Skin of body (tissue), 3 donors: ENCODE measurements at places on chromosomes 7 and 10.

GRCh38 chr10:94137747-94138146 is 144.0 kb downstream of the PLCE1 start:
- no peak for DNase-seq

DNA sequence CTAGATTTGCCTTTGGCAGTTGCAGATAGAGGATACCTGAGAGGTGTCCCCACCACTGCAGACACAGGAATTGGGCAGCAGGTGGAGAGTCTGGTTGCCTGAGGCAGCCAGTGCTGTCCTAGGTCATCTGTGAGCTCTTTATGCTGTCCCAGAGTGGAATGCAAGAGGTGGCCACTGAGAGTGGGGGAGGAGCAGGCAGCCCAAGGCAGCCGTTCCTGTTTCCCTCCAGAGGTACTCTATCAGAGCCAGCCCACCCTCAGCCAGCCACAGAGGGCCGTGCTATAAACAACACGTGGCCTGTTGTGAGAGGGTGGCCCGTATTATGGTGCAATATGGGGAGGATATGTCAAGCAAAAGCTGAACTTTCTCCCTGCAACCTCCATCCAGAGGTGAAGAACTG is 8.5 kb downstream of the LRRC18 start:
- no peak for DNase-seq

- DNase-seq, result peak; percentile 92
Measured at GRCh38 chr10:72691863-72692743, at the start of gene MCU. Gene MCU (plus strand): TSS chr10:72692143. CDS start chr10:72692152, 9 bp downstream.

DNA sequence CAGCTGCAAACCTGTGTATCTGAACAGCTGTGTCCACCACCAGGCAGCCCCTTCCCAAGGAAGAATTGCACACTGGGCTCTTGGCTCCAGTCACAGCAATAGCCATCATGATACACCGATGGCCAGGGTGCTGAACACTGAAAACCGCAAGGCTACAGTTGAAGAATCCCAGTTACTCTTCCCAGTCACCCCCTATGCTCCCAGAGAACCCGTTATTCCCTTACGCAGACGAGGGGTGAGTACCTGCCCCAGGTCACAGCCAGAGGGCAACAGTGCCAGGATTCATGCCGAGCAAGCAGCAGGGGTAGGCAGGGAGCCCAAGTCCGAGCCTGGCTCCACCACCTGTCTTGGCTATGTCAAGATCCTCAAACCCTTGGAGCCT is 57.8 kb downstream of the RASGEF1A start:
- no peak for DNase-seq

- no peak for DNase-seq
Measured at GRCh38 chr7:128407233-128407589, 2.6 kb downstream of the IMPDH1 start.

DNA sequence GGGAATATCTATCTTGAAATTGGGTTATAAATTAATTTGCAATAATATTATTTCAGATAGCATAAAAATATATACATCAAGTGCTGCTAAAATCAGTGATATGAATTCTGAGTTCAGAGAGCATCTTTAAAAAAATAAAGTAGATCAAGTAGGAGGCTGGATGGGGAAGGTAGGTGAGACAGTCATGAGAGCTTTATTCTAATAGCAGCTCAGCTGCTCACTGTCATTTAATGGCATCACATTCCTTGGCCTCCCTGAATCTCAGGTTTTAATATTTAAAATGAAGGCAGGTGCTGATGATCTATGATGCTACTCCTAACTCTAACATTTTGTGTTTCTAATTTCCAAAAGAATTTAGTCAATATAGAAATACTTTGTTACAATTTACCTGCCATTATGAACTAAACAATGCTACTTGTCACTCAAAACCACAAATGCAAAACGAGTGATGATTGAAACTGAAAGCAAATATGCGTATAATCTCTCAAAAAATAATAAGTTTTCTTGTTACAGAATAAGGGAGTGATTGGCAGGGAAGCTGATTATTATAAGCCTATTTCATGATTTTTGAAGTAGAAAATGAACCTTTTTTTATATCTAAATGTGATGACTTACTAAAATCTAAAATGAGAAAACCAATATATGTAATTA is 147.6 kb upstream of the CSTF2T start:
- no peak for DNase-seq

GRCh38 chr10:6580279-6581029 is 378 bp upstream of the PRKCQ start:
- DNase-seq, result no peak

- DNase-seq, result no peak
Measured at GRCh38 chr10:22657024-22657423, 57.4 kb downstream of the PIP4K2A start.

GRCh38 chr7:102122026-102122425 is 164.6 kb upstream of the SH2B2 start:
- DNase-seq, result no peak

GRCh38 chr10:43689618-43689954 is 40.9 kb upstream of the ZNF32 start:
- DNase-seq, result no peak

GRCh38 chr7:16698200-16698905 is 52.4 kb downstream of the BZW2 start:
- no peak for DNase-seq

DNA sequence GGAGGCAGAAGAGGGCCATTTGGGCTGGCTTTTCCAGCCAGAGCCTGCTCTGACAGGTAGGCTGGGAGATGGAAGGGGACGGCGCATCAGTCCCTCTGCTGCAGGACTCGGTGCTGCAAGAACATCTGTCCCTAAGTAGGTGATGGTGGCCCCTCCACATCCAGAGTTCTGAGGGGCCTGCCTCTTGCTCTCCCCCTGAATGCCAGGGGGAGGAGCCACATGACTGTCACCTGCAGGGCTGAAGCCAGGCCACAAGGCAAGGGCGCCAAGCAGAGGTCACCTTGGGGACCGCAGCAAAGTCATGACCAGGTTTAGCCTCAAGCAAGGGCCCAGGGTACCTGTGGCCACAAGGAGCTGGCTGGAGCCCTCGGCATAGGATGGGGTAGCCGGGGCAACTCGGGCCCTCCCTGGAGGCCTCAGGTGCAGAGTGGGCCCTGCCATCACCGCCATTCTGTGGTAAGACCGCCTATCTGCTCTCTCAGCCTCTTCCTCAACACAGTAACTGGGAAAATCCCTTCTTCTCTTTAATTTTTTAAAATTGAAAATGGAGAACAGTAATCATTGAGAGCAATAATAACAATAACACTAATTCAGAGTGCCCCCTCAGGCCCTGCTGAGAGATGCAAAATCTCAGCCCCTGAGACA is 99.3 kb downstream of the FAM53B start:
- no peak for DNase-seq

DNA sequence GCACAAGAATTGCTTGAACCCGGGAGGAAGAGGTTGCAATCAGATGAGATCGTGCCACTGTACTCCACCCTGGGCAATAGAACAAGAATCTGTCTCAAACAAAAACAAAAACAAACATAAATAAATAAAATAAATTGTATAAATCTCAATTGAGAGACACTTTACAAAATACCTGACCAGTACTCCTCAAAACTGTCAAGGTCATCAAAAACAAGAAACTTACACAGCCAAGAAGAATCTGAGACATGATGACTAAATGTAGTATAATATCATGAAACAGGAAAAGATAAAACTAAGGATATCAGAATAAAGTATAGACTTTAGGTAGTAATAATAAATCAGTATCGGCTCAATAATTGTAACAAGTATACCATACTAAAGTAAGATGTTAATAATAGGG is 26.9 kb upstream of the SEPTIN7 start:
- DNase-seq, result no peak

DNA sequence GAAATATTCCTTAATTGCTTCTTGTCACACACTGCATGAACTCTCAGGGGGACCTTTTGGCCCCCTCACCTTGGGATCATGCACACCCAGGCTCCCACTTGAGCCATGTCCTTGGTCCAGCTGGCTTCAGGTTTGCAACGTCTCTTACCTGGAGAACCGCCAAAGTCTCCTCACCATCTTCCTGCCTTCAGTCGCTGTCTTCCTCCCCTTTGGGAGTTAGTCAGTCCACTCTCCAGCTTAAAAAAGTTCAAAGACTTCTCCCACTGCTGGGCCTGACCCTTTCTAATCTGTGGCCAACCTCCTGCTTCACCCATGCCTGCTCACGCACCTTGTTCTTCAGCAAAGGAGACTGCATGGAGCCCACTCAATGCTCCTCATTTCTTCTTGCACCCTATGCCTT is 82.6 kb upstream of the LRRC4 start:
- DNase-seq, result no peak

GRCh38 chr10:90777621-90778020 is 80.2 kb downstream of the HTR7 start:
- no peak for DNase-seq

GRCh38 chr10:90125456-90126255 is 424.3 kb downstream of the KIF20B start:
- no peak for DNase-seq

DNA sequence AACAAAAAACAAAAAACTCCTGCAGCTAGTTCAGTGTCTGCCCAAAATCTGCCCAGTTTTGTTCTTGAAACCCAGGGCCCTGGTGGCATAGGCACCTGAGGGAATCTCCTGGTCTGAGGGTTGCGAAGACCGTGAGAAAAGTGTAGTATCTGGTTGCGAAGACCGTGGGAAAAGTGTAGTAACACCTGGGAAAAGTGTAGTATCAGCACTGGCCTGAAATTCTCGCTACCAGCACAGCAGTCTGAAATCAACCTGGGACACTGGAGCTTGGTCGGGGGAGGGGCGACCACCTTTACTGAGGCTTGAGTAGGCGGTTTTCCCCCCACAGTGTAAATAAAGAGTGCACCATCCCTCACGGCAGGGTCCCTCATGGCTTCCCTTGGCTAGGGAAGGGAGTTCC is 82.5 kb upstream of the SP4 start:
- no peak for DNase-seq

- DNase-seq, result no peak
Measured at GRCh38 chr7:26278770-26279169, 12.9 kb upstream of the SNX10 start.

DNA sequence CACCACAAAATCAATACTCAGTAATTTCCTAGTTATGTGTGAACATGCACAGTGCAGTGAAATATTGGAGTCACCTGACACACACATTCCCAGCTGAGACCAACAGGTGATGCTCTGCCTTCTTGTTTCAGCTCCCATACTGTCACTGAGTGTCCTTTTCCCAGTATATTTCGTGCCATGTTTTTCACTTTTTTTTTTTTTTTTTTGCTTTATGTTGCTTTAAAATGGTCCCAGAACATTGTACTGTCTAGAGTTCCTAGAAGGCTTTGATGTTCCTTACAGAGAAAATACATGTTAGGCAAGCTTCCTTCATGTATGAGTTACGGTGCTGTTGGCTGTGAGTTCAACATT is 45.6 kb downstream of the ELAPOR2 start:
- DNase-seq, result no peak

DNA sequence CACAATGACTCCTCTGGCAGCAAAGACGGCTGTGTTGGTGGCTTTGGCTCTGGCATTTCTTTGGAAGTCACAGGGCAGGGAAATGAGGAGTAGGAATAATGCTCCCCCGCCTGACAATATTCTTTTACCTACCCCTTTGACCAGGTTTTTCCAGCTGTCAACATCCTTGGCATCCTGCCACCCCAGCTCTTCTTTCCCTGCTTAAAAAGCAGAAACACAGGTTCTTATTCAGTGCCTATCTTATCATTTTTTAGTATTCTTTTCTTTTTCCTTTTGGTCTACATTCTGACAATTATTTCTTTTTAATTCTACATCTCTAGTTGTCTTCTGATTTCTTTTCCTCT is 97.7 kb downstream of the CREB5 start:
- no peak for DNase-seq

GRCh38 chr7:22854158-22855048 is 31.8 kb upstream of the TOMM7 start:
- DNase-seq, result peak; percentile 83

DNA sequence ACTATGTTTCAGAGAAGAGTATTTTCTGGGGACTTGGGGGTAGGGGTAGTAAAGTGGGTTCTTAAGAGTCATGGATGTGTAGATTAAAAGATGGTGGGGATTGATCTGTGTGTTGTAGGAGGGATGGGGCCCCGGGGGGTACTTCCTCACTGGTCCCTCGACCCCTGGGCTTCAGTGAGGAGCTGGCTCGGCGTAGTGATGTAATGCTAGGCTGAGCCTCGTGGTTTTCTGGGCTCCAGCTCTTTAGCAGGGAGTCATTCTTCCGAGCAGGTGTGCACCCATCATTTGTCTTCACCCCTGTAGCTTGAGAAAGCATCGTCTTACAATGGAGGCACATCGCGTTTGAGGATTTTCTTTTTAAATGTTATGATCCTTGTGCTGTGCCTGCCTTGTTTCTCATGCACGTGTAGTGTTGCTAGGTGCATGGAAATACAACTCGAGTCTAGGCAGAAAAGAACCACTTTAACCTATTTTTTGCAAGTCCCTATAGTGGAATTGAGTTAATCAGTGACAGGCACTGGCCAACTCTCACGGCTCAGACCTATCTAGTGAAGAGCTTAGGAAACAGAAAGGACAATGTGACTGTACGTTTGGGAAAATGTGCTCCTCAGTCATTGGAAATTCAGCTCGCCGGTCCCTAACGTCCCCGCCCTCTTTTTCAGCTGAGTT is 106.1 kb upstream of the BTBD16 start:
- DNase-seq, result peak; percentile 62

DNA sequence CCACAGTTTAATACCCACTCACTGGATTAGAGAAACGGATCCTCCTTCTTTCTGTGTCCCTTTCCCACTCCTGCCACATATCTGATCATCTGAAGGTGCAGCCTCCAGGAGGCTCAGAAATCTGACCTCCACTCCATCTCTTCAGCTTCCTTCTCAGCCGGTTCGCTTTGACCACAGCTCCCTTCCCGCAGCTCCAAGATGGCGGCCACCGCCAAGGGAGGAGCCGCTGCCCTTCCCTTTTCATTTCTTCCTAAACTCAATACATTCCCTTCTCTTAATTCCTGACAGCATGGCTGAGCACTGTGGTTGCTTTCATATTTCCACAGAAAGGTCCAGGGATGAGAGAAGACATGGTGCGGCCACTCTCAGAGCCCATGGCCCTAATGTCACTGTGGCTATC is 43.7 kb upstream of the C7orf33 start:
- DNase-seq, result no peak

- DNase-seq, result no peak
Measured at GRCh38 chr7:80790877-80791276, 128.0 kb downstream of the SEMA3C start.

DNA sequence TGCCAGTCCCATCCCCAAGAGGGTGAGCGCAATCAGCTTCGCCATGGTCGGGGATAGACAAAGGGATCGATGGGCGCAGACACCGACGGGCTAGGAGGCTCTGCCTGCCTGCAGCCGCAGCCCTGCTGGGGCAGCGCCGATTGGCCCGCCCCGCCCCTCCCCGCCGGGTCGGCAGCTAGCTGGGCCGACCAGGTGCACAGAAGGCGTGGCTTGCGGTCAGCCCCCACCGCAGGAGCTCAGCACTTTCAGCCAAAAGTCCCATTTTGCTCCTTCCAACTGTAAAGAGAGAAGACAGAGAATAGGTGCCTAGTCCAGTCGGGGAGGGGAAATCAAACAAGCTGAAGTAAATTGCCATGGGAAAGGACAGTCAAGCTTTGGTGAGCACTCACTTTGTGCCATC is at the start of gene PON1:
Gene PON1, minus strand, starts transcription at position 102 of the 400 bp plus-strand sequence. Its CDS starts 57 bp downstream, at position 45.
- DNase-seq, result no peak

DNA sequence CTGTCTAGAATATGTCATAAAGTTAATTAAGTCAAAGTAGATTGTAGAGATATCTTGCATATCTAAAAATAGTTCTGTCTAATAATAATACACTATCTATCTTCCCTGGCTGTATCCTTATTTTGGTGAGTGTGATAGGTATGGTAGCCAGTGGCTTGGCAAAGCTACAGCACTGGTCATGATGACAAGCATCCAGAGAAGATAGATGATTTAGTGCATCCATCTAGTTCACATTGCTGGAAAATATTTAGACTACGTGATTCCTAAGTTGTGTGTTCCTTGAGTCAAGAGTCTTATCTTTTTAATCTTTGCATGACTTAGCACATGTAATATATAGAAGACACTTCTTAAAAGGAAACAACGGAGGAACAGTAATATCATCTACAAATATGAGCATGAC is 711.2 kb upstream of the KCND2 start:
- DNase-seq, result no peak
